ENCODE measurements at places on chromosomes 13 and 19.

DNA sequence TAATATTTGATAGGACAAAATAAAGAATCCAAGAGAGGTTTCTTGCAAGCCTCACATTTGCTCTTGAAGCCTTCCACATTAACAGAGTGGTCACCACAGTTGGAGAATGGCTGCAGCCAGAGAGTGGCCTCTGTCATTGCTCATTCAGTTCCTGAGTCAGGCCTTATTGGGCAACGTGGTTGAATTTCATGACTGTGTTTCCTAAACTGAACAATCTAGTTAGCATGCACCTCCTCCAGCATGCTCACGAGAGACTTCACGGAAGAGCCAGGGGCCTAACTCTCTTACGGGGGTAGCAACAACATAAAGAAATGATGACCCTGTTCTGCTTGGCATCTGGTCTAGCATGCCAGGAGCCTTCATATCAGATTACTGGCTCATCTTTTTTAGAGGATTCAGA, 9.6 kb upstream of the UBL3 start:
- no peak for DNase-seq

GRCh38 chr13:38888309-38888708, 102.3 kb downstream of the STOML3 start:
- no peak for DNase-seq

GRCh38 chr13:88248393-88248792, 577.2 kb downstream of the SLITRK5 start:
- DNase-seq: no peak

DNA sequence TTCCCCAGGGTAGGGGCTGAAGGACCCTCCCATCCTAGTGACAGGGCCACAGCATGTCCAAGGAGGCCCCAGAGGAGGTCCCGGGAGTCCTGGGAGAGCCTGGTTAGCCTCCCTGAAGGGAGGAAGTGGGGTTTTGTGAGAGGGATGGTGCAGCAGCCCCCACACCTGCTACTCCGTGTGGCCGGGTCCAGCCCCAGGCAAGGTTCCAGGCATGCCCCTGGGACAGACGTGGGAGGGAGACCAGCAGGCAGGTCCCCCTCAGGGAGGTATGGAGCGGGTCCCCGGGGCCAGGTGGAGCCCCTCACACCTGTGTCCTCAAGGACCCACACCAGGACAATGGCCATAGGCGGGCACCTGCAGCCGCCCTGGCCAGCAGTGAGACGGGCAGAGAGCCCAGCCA, 1.9 kb upstream of the F7 start:
- no peak for DNase-seq
